ENCODE measurements at places on chromosomes 1 and 21.

- no peak for DNase-seq
Observed at GRCh38 chr1:163090321-163090945, 21.3 kb downstream of the RGS4 start.

DNA sequence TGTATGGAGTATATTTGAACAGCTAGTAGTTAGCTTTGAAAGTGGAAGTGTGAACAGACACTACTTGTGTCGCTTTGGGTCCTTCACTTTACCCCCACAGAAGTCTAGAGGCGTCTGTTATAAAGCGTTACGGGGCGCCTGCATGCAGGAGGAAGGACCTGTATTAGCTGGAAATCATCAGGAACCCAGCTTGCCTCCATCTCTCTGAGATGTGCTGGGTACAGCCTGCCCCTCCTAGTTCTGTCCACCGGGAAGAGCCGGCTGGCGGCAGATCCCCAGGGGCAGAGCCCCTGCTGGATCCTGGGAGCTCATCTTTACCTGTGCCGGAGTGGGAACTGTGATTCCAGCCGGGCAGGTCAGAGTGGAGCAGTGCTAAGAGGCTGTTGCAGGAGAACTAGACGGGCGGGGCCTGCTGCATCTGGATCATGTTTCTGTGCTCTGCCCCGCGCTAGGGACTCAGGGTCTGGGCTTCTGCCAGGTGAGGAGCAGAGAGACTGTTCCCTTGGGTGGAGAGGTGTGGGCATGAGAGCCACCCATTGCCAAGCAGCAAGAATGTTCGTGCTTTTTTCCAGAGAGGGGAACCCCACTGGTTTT is 22.3 kb upstream of the SPSB1 start:
- no peak for DNase-seq

DNA sequence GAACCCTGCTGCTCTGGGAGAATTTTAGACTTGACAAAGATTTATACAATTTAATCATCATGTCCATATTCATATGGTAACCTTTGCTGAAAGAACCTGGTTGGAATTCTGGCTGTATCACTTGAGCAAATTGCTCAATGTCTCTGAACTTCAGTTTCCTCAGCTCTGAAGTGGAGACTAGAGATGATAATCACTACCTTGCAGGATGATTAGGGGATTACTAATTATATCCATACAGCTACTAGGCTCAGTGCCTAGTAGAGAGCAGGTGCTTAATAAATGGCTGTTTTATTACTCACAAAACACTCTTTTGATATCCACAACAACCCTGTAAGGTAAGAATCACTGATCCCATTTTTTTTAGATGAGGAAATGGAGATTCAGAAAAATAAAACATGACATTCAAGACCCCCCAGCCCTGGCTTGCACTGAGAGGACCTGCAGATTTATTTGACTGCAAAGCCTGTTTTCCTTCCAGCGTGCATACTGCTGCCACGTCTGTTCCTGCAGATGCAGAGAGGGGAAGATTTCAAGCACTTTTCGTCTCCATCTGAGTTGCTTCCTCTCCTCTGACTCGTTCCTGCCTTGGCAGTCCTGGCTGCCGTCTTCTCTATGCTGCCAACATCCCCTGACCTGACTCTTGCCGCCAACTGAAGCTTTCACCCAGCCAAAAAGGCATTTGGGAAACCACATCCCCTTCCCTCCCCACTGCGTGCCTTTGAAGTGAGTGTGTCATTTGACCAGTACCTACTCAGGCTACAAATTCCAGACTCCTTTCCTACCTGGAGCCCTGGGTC is 203.0 kb downstream of the PLPP3 start:
- DNase-seq: no peak

GRCh38 chr1:71473331-71473730 is 392.5 kb upstream of the ZRANB2 start:
- no peak for DNase-seq

- no peak for DNase-seq
Observed at GRCh38 chr1:160993544-160994193, 27.3 kb downstream of the F11R start.

- DNase-seq: no peak
Observed at GRCh38 chr1:110161849-110162248, 11.6 kb downstream of the SLC6A17 start.

- DNase-seq: no peak
Observed at GRCh38 chr1:54402896-54403295, 3.3 kb downstream of the SSBP3 start.

DNA sequence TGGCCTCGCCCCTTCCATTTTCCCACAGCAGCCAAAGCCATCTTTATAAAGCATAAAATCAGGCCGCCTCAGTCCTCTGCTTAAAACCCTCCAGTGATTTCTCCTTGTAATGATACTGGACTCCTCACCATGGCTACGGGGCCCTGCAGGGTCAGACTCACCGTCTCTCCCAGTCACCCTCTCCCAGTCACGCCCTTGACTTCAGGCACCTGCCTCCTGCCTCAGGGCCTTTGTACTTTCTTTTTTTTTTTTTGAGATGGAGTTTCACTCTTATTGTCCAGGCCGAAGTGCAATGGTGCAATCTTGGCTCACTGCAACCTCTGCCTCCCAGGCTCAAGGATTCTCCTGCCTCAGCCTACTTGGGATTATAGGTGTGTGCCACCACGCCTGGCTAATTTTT is 47.8 kb downstream of the PIK3CD start:
- no peak for DNase-seq

GRCh38 chr1:215358356-215358755 is 208.7 kb upstream of the KCTD3 start:
- DNase-seq: no peak

GRCh38 chr1:7289694-7290093 is 481.4 kb upstream of the VAMP3 start:
- DNase-seq: no peak

Data from NCI-H524 treated with DMSO at 0.1 percent for 48 hours (cell line).